ENCODE measurements at places on chromosomes 6 and 20.

DNA sequence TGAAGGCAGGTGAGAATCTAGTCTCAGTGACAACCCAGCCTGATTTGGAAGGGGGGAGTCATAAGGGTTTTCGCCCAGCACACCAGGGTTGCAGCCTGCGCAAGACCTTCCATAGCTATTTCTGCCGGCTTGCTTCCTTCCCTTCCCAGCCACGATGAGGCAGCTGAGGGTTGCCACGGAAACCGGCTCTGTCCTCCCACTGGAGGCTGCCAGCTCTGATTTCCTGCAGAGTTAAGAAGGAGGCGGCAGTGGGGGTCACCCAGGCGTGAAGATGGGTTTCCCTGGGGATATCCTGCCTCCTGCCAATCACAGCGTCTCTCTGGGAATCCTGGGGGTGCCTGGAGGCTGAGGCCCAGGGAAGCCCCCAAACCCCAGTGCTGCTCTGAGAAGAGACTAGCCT, 23.1 kb upstream of the KCNB1 start:
- DNase-seq, result no peak

DNA sequence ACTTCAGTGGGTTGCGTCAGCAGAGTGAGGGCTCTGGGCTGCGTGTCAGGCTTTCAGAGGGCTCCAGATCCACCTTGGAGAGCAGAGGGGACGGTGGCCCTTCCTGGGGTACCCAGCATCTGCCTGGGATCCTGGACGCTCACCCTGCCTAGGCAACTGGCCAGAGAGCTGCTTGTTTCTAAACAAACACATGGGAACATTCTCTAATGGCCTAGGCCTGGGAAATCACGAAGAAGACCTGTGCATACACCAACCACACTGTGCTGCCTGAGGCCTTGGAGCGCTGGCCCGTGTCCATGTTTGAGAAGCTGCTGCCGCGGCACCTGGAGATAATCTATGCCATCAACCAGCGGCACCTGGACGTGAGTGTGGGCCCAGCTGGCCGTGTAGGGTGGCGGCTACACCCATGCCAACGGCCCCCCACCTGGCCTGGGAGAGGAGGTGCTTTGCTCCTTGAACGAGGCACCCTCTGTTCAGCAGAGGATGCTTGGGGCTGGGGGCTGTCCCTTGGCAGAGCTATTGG, 32.2 kb downstream of the PYGB start:
- no peak for DNase-seq

- DNase-seq, result no peak
Measured at GRCh38 chr6:164911873-164912580, 397.4 kb downstream of the C6orf118 start.

DNA sequence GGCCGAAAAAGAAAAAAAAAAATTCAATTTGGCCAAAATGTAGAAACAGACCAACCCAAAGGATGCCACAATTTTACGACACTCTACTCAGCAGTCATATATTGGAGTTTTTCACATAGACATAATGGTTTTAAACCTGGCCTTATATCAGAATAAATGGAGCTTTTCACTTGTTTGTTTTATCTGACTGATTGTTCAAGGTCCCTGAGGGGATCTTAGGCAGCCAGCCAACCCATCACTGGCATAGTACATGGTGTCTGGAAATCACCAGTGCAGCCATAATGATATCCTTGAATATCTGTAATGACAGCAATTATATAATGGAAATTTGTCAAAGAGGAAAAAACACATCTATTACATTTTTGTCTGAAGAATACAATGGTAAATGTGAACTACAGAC, 96.9 kb downstream of the PRSS35 start:
- DNase-seq, result no peak

DNA sequence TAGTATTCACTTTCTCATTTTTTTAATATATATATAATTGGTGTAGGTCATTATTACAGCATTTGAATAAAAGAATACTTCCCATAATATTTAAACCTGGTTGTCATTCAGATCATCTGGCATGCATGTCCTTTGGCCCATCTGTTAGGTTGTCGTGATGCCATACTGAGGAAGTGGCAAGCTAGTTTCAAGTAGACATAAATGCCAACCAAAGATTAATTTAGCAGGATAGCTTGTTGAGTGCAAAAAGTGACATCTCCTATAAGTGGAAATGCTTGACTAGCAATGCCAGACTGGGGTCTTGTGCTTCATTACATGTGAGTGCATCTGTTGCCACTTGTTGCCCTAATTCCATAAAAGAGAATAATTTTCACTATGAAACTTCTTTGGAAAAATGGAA, 1044.7 kb downstream of the GRIK2 start:
- no peak for DNase-seq

DNA sequence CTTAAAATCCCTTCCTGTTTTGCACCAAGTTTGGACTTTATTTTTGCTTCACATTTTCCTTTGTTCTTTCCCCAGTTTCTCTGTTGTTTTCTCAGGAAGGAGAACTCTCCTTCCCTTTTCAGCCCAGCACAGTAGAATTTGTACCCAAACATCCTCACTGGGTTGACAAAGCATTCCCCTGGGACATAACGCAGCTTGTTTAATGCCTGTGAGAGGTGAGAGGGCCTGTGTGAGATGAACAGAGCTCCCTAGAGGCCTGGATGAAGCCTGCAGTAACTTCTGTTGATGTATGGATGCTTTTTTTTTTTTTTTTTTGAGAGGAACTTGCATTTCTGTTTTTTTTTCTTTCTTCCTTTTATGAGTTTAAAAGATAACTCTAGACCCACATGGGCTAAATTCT, 104.9 kb upstream of the SLC22A23 start:
- DNase-seq, result peak; percentile 28

GRCh38 chr6:166277892-166278578, 30.2 kb downstream of the PRR18 start:
- DNase-seq, result peak; percentile 22

DNA sequence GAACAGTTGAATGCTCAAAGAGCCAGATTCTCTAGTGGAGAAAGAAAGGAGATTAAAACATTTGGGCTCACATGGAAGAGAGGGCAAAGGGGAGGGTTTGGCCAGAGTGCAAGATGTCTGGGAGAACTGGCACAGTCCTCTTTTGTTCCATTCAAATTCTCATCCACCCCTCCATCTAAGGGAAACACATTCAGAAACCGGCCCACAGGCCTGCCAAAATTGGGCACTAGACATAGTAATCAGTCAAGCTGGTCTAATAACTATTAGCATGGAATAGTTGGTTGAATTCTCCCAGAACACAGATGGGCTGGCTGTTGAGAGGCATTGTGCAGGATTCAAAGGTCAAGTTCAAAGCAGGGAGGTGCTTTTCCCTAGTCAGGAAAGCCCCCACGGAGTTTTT, 341.4 kb upstream of the IRAK1BP1 start:
- DNase-seq, result no peak

DNA sequence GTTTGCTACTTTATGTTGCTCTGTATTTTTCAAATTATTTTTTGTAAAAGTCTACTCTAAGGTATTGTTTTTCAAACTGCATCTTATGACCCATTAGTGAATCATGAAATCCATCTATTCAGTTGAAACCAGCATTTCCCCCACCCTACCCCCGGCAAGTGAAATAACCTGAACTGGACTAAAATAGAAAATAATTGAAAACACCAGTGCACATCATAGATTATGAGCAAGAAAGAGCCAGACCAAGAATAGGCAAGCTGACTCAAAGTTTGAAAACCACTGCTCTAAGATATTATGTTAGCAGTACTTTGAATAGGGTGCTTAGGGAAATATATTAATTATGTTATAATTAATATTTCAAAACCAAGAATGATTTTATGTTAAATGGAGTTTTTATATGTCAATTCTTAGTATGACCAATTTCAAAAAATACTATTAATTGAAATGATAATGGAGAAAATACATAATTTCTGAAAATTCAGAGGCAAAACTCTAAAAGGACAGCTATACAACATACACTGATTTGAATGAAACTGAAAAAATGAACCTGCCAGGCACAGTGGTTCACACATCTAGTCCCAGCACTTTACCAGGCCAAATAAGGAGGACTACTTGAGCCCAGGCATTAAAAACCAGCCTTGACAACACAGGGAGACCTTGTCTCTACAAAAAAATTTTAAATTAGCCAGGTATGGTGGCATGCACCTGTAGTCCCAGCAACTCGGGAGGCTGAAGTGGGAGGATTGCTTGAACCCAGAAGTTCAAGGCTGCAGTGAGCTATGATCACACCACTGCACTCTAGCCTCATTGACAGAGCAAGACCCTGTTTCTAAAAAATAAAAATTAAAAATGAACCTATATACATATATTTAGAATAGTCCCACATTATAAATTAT, 112.0 kb downstream of the CDK19 start:
- no peak for DNase-seq

DNA sequence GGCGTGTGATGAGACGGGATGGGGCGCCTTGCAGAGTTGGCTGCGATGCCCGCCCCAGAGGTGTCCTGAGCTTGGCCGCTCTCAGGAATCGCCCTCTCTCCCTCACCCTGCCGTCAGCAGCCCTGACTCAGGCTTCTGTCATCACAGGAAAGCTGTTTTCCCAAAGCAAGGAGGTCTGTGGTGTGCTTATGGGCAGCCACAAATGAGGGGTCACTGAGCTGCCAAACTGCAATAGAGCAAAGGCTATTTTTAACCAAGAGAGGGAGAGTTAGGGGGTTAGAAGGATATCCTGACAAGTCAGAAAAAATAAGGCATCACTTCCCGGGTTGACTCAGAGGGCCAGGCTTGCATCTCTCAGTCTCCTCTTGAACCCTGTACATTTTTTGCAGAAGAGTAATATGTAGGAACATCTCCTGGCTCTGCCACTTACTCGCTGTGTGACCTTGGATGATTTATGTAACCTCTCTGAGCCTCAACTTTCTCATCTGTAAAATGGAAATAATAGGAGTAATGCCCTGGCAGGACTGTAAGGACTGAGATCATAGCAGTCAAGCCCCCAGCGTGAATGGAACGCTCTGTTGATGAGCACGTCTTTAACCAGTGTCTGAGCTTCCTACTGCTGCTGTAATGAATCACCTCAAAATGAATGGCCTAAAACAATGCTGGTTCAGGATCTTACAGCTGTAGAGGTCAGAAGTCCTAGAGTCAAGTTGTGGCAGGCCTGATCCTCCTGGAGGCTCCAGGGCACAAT, 181.9 kb downstream of the NFATC2 start:
- peak; percentile 79 for DNase-seq

DNA sequence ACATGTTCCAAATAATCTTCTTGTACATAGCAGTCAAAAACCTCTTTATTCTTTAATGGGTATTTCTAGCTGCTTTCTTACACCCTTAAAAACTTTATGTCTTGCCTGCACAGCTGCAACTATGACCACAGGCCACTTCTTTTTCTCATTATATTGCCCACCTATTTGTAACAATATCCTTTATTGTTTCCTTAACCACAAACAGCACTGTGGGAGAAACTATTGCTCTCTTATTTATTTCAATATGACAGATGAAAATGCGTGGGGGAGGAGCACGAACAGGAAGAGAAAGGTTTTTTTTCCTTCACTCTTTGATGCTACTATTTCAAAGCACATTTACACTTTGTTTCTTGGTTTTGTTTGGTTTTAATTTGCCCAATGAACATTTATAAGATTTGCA, 253.5 kb downstream of the GJA1 start:
- DNase-seq, result peak; percentile 9

DNA sequence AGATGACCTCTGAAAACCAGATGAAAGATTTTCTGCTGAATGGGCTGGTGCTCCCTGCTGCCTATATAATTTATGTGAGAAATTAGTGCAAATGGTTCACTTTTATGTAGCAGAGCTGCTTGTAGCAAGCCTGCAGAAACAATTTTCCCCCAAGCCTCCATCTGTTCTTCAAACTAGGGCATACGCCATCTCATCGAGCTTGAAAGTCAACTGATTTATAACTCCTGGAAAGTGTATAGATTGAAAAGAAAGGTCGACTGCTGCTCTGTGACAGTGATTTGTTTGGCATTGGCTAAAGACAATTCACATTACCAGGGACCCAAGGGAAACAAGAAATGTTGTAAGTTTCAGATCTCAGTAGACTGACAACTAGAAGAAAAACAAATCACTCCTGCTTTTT, 93.3 kb downstream of the PACRG start:
- DNase-seq, result no peak

GRCh38 chr20:24045621-24046318, 57.2 kb upstream of the GGTLC1 start:
- no peak for DNase-seq

DNA sequence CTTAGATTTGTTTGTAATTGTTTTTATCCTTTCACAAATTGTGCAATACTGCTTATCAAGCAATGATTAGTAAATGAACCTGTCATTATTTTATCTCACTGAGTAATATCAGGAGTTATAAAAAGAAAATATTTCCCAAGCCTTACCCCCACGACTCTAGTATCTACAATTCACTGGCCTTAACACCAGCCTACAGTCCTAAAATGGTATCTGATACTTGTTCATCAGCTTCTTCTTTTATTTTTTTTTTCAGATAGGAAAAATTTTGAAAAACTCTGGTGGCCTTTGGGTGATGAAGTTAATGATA, 160.8 kb upstream of the FOXA2 start:
- DNase-seq, result no peak

GRCh38 chr20:21102603-21103311, 3.4 kb downstream of the LINC00237 start:
- DNase-seq, result peak; percentile 48

GRCh38 chr20:59078231-59078630, 35.6 kb upstream of the PRELID3B start:
- peak; percentile 15 for DNase-seq

DNA sequence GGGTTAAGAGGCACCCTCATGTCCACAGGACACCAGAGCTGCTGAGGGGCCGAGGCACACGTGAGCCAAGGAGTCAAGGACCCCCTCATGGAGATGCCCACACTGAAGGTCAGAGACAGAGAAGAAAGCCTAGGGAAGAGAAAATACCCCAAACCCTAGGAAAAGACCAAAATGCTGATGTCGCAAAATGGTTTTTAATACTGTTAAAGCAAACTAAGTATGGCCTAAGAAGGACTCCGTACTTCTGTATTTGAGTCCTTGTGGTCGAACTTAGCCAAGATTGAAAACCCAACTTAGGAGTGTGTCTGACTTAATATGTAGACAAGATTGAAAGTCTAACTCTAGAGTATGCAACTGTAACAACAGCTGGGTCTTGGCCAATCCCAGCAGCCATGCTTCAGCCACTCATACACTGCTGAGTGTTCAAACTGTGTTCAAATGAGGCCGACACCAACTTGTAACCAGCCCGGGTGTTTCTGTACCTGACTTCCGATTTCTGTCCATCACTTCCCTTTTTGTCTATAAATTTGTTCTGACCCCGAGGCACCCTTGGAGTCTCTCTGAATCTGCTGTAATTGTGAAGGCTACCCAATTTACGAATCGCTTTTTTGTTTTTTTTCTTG, 92.6 kb upstream of the AGPAT4 start:
- peak; percentile 96 for DNase-seq

GRCh38 chr6:144171406-144171805, 21.1 kb downstream of the STX11 start:
- DNase-seq, result no peak

- DNase-seq, result no peak
Measured at GRCh38 chr6:123888771-123889513, 85.3 kb downstream of the NKAIN2 start.

- no peak for DNase-seq
Measured at GRCh38 chr20:90651-91050, 3.2 kb downstream of the DEFB125 start.

- DNase-seq, result peak; percentile 9
Measured at GRCh38 chr20:21505161-21505809, 8.6 kb downstream of the NKX2-2 start.

GRCh38 chr6:88165844-88166492, at the start of gene CNR1:
TSS of gene CNR1 (minus strand) at chr6:88166347. CDS start at chr6:88145274, 21,073 bp downstream.
- no peak for DNase-seq
